Cortex of kidney (tissue), 1 donor: ENCODE measurements at places on chromosomes 7 and 10.

GRCh38 chr7:78398576-78398975 lies 600.0 kb downstream of the PHTF2 start:
- no peak for DNase-seq

DNA sequence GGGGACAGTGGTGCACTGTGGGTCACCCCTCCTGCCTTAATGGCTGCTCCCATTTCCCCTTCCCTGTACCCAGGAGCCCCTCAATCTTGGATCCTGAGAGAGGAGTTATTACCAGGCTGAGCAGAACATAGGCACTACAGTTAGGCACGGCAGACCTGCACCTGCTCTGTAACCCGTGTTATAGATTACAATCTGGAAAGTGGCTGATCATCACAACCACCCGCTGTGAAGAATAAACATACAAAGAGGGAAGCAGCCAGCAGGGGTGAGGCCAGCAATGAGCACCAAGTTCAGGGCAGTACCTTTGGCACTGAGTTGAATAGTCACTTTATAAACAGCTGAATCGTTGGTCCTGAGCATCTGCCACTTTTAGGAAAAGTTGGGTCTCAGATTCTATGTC lies 1.7 kb downstream of the CDHR1 start:
- DNase-seq, result no peak

DNA sequence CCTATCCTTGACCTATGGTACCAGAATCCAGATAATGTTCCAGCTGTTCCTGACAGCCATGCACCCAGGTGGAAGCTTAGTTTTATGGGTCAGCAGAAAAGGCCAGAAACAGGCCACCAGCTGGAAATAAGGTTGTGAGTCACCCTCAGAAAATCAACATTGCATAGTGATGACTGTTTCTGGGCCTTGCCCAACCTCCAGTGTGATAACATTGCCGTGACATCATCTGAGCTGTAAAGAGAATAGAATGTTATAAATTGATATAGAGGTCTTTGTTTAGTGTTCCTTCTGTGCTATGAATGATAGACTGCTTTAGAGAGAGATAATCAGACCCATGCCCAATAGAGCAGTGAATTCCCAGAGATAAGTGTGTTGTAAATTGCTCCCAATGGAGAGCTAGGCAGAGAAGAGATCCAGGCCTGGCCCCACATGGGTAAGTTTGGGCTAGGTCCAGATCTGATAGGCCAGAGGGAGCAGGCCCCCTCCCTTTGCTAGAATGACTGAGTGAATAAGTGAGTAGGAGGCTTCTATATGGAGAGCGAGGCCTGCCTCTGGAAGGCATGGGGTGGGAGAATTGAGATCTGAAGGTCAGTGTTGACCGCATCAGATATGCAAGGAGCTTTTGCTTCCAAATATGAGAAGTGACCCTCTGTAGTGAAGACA lies 14.2 kb upstream of the HPS1 start:
- no peak for DNase-seq

- no peak for DNase-seq
Observed at GRCh38 chr10:25288181-25288580, 113.4 kb downstream of the GPR158 start.

GRCh38 chr10:59397961-59398360 lies 35.6 kb upstream of the FAM13C start:
- DNase-seq, result no peak

DNA sequence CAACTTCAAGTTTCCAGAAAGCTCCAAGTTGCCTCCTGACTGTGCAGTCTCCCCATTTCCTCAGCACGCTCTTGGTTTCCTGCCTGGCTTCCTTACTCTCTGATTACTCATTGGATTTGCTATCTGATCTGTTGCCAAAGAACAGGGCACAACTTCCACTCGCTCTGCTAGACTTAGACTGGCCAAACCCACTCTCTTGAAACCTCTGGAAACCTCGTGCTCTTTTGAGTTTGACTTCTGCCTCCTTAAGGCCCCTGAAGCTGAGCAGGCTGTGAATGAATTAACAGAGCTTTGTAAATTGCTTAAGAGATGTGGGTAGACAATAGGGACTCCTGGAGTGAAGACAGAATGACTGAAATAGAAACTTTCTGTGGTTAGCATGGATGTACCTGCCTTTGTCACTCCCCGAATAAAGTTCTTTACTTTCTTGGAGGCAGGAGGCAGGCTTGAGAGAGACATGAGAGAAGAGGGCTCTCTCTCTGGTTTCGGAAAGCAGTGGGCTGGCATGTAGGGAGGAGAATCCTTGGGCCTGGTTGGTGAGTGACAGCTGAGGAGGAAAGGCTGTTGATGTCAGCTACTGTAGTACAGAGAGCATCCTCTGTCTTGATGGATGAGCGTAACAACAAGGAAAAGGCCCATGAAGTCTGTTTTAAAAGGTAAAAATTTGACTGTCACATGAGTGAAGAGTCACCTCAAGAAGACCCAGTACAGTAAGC lies 70.8 kb downstream of the CHN2 start:
- no peak for DNase-seq

- no peak for DNase-seq
Observed at GRCh38 chr7:127848241-127848640, 183.0 kb downstream of the LRRC4 start.

GRCh38 chr10:79980711-79981110 lies 31.8 kb upstream of the SFTPD start:
- DNase-seq, result no peak

- DNase-seq, result no peak
Observed at GRCh38 chr7:137606061-137606674, 240.6 kb downstream of the DGKI start.

DNA sequence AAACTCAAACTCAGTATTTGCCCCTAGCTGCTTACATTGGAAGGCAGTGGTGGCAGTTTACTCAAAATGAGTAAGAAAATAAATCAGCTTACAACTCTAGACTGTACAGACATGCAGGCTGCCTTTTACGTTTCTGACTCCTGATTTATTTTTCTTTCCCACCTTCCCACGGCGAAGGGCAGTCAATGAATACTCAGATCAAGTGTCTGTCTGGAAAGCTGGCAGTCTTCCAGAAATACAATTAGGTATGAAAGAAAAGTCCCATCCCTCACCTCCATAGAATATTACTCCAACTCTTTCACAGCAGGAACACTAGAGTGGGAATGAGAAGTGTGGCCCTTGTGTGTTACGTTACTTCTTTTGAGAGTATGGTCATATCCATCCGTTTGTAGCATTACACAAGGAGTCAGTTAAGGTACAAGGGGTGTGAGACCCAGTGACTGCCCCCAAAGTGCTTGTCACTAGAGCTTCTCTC lies 1.3 kb upstream of the PAPSS2 start:
- no peak for DNase-seq

DNA sequence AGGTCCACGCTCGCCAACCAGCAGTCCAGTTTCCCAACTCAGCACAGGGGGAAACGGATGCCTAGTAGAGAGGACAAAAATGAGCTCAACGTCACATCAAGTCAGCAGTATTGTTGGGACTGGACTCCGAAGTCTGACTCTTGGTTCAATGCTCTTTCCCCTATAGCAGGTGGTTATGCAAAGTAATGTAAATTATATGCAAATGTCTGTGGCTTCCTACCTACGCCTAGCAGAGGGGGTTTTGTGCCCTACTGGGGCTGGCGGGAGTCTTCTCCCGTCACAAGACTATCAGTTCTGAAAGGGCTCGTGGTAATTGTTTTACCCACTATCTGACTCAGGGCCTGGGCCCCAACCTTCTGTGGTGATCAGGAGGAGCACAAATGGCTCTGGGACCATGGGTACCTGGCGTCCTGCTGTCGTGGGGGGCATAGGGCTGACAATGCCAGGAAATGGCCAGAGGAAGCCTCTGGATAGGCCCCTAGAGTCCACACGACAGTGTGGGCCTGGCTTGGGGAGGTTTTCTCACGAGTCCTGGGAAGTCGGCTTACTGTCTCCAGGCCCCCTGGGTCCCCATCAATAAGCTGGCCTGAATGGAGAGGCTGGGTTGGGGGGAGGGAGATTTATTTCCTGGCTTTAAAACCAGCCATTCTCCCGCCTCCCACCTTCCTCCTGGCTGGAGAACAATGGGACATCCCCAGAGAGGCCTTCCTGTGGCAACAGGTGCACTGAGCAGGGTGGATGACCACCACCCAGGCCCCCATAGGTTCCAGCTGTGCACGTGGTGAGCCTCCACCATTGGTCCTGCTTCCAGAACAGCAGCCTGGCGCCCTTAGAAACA lies 41.8 kb downstream of the UNC5B start:
- DNase-seq, result no peak

GRCh38 chr7:96017877-96018276 lies 245.5 kb downstream of the DYNC1I1 start:
- no peak for DNase-seq

DNA sequence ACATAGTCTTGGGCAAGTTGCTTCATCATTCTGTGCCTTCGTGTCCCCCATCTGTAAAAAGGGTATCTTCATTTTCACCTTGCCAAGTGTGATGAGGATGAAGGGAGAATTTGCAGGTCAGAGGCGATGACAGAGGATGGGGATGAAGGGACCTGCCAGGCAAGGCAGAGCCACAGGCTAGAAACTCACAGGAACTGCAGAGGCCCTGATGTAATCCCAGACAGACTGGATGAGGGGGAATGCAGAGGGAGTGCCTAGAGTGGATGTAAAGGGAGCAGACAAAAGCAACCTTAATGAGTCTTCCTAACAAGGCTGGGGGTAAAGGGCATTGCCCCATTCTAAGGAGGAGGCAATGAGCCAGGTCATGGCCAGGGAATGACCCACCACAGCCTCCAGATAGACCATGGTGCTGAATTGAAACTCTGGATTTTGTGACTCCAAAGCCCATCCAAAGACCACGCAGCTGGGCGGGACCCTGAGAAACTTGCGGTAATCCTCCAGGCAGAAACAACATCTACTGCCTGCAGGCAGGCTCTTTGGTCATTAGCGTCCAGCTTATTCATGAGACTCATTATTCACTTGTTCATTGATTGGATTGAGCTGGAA lies 1.9 kb downstream of the ANTXRL start:
- no peak for DNase-seq
